Activated T-cell treated with anti-CD3 and anti-CD28 coated beads, Interleukin-2, amount 50 U/mL, for 48 hours (primary cell): ENCODE measurements at places on chromosomes 6 and 20.

- DNase-seq, result no peak
Measured at GRCh38 chr6:140782941-140783340, 1349.8 kb upstream of the GJE1 start.

DNA sequence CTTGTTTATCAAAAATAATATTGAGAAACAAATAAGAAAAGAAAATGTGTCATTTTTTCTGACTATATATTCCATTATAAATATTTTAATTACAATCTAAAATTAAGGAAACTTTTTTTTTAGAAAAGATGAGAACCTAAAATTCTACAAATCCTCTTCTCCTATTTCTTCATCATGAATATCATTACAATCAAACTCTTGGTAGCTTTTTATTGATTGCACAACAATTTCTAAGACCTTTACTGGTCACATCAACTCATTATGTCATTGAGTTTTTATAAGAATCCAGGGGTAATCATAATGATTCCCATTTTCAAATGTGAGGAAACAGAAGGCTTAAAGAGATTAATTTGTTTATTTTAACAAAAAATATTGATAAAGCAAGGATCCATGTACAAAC, 841.0 kb downstream of the FRK start:
- no peak for DNase-seq

DNA sequence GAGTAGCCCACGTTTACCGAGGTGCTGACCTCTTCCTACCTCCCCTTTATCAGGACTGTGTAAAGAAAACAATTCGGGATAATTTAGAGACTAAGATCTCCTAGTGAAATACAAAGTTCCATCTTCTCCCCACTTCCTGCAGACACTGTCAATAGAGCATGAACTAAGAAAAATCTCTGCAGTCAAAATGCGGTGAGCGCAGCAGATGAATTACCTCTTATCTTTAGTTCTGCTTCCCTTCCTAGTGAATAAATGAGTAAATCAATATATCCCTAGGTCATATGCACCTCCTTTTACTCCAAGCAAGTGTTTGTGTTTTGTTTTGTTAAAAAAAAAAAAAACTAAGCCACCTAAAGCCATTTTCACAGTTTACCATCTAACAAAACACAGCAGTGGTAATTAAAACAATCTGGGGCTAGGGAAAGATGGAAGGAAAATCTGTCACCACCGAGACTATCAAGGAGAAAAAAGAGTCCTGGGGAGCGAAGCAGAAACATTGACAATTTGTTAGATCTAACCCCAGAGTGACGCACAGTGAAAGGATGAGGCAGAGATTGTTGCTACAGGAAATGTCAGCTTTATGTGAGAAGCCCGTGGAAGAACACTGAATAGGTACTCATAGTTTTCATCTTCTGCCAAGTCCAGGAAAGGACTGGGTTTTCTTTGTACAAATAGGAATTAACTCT, 159.4 kb upstream of the SPTLC3 start:
- DNase-seq, result no peak

GRCh38 chr20:18613553-18613952, 25.7 kb downstream of the DTD1 start:
- no peak for DNase-seq

DNA sequence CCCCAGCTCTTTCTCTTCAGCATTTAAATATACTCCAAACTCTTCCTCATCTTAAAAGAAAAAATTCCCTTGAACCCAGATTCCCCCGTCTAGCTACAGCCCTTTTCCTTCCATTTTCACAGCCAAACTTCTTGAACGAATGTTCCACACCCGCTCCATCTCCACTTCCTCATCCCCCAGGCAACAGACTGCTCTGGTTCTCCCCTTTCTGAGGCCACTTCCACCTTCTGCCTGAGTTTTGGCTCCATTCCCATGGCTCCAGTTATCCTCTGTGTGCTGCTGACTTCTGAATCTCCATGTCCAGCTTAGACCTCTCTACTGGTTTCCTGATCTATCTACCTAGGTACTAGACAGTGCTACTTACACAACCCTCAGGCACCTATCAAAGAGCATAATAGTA, 106.4 kb downstream of the RALGAPA2 start:
- DNase-seq, result no peak

- no peak for DNase-seq
Measured at GRCh38 chr20:19549896-19550295, 208.2 kb upstream of the RIN2 start.

DNA sequence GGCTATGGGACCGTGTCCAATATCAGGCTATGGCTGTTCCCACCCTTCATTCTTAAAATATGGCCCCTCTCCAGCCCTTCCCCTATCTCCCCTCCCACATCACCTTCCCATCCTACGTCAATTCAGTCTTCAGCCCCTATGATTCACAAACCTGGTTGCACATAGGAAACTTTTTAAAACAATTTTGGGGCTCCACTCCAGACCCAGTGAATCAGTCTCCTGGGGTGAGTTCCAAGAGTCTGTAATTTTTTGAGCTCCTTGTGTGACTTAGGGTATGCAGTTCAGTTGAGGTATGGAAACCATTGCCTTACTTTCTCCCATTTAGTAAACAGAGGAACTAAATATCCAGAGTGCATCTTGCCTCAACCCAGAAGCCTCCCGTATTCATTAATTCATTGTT, 5.5 kb downstream of the HNF4A start:
- no peak for DNase-seq

GRCh38 chr20:4025679-4026078, 10.3 kb upstream of the RNF24 start:
- DNase-seq, result no peak

DNA sequence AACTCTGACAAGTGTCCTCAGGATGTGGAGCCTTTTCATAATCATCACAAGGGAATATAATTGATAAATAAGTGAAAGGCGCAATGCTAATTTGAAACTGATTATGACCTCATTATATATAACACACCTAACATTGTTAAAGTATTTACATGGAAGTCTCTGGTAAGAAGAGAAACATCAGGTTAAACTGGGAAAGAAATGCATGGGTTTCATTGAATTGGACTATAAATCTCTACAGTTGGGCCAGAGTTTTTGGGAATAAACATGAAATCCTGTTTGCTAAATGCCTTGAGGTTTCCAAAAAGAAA, 1.0 kb upstream of the SGK1 start:
- no peak for DNase-seq

DNA sequence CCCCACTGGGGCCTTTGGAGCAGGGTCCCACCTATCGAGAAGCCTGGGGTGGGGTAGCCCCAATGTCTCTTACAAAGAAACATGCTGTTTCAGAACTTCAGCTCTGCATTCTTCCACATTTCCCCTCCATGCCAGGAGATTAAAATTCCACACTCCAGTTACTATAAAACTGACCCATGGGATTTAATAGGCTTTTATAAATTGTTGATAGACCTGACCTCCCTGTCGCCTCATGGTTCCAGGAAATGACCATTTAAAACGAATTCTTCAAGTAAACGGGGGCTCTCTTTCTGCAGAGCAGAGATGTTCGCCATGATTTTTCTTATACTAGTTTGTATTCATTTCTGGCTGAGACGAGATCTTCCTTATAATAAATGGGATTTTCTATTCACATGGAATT, 19.3 kb downstream of the RIN2 start:
- no peak for DNase-seq

- DNase-seq, result no peak
Measured at GRCh38 chr6:9315966-9316650, 880.8 kb upstream of the SLC35B3 start.

DNA sequence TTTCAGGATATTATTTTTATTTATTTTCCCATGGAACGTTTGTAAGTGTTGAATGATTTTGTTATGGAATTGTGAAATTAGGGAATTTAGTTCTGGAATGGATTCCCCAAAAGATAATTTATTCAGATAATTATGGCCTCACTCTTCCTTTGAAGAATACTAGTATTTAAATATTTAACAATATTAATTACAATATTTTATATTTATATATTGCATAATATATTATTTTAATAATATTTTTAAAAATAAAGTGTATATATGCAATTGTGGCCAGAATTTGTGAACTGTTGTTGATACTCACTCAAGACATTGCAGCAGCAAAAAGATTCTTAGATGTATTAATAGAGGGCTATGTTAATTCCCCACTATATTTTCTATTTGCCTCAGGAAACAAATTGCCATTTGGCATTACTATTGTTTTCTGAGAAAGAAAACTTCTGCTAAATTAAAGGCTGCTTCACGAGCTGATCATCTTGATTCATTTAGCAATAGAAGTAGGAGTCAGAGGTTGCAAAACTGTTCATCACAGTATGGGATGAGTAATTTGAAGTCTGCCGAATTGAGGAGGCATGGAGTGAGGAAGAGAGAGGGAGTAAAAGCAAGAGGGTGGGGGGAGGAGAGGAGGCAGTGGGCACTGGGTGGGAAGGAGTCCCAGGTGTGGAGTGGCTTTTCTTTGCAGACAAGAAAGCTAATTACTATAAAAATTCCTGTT, 729.2 kb downstream of the DHX35 start:
- DNase-seq, result no peak

DNA sequence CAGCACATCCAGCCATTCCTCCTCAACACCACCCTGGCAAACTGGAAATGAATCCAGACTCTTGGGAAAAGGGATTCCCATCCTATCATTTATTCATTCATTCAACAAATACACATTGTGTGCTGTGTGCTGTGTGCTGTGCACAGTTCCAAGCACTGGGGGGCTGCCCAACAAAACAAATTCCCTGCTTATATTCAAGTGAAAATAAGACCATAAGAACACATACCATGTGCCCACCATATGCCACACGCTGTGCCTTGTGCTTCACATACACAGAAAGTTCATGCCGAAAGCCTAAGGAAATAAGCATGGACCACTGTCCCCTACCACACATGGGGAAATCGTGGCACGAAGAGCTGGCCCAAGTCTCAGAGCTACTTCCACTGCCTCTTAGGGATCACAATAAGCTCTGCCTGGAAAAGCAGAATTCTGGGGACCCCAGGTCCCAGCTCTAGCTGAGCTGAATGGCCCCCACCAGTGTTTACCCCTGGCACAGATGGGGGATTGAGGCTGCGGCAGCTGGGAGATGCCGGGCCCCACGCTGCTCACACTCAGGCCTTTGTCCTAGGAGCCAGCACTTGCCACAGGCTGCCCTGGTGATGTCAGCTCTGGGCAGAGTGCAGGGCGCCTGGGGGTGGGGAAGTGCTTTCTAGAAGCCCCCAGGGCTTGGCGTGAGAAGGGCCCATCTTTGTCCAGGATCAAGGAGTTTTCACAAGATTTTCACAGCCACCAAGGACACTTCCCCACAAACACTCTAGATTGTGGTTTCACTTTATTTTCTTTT, 99.6 kb downstream of the PREX1 start:
- no peak for DNase-seq

DNA sequence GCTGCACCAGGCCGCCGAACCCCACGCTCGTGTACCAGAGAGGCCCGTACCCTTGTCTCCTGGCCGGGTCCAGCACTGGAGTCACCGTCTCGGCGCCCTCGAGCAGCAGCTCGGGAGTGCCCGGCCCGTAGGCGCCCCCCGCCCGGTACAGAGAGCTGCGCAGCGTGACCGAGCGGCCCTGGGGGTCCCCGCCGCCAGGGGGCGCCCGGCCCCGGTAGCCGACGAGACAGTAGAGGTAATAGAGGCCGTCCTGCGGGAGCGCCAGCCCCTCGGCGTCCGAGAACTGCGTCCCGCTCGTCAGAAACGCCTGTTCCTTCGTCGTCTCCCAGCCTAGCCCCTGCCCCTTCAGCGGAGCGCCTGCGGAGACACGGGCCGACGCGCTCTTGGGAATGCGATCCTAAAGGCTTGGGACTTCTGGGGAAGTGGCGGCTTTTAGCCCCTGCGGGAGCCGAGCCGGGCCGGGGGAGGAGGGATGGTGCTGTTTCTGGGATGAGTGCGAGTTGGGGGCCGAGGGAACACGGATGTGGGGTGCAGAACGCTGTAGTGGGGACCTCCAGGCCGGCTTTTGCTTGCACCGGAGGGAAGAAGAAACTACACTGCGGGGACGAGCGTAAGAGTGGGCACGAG, 1.3 kb downstream of the LTB start:
- DNase-seq, result peak; percentile 95

- peak; percentile 91 for DNase-seq
Measured at GRCh38 chr6:2634139-2634964, 116.4 kb downstream of the MYLK4 start.

DNA sequence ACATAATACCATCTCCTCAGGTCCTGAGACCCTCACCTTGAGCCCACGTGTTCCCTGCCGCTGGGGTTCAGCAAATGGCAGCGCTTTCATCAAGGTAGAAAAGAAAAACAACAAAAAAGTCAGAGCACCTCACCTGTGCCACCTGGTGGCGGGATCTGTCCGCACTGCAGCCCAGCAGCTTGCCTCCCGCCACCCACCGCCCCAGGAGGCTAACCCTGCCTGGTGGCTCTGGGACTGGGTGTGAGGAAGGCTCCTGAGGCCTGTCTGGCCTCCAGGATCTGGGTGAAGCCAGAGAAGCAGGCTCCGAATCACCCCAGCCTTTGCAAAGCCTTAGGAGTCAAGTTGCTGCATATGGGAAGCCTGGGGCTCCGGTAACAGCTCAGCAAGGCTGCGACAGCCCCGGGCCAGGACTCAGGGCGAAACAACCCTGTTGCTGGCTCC, 270.8 kb downstream of the BMP7 start:
- DNase-seq, result peak; percentile 38

GRCh38 chr6:12679341-12679740, 37.2 kb upstream of the PHACTR1 start:
- DNase-seq, result no peak

DNA sequence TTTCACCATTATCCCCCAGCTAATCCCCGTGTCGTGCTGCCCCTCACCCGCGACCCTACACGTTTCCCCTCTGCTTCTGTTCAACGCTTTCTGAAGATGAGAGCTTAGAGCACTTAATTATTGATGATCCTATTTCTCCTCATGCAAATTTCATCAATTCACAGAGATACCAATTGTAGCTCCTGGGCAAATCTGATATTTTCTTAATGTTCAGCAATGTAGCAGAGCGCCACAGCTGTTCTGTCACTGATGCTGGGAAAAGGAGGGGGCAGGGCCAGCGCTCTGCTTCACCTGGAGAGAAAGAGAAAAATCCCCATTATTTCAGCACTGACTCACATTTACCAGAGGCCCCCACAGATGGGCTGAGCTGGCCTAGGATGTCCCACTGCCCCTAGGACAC, 121.2 kb downstream of the TTLL2 start:
- DNase-seq, result no peak

- no peak for DNase-seq
Measured at GRCh38 chr6:11769811-11770545, 8.6 kb downstream of the ADTRP start.

- no peak for DNase-seq
Measured at GRCh38 chr6:90197854-90198496, 98.7 kb downstream of the BACH2 start.

GRCh38 chr20:35616465-35617396, 1.1 kb downstream of the SPAG4 start:
- DNase-seq, result peak; percentile 78

DNA sequence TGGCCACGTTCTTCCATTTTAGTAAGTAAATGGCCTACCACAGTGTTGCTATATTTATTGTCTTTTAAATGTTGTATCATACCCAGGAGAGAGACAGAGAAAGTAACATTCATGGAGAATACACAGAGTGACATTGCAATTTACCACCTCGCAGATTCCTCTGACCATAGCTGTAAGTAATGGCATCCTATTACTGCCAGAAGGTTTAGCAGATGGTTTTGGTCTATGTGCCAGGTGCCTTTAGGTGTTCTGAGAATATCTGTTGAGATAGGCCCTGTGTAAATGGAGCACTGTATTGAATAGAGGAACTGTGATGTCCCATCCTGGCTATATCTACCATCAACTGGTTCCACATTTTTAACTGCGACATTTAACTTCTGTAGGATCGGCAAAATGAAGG, 559.6 kb downstream of the KIF16B start:
- DNase-seq, result no peak

GRCh38 chr6:9116026-9116425, 680.7 kb upstream of the SLC35B3 start:
- no peak for DNase-seq
